Fibroblast of mammary gland (primary cell): ENCODE measurements at places on chromosomes 6 and 20.

DNA sequence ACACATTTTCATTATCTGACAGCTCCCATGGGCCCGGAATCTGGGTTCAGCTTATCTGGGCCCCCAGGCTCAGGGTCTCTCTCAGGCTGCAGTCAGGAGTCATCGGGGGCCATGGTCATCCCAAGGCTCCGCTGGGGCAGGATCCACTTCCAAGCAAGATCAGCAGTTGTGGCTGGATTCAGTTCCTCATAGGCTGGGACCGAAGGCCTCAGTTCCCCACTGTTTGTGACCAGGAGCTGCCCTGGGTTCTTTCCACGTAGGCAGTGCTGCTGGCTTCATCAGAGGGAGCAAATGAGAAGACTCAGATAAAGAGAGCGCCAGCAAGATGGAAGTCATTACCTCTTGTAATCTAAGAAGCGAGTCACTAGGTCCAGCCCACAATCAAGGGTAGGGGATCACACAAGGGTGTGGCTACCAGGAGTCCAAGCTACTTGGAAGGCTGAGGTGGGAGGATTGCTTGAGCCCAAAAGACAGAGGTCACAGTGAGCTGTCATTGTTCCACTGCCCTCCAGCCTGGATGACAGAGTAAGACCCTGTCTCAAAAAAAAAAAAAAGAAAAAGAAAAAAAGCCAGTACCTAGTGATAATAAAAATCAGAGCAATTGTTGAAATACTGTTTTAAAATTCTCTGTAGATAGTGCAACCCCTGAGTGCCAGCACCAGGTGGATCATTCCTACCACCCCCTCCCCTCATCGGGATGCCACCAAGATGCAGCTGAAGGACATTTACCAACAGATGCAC, 162.7 kb downstream of the NFATC2 start:
- peak; percentile 38 for DNase-seq

DNA sequence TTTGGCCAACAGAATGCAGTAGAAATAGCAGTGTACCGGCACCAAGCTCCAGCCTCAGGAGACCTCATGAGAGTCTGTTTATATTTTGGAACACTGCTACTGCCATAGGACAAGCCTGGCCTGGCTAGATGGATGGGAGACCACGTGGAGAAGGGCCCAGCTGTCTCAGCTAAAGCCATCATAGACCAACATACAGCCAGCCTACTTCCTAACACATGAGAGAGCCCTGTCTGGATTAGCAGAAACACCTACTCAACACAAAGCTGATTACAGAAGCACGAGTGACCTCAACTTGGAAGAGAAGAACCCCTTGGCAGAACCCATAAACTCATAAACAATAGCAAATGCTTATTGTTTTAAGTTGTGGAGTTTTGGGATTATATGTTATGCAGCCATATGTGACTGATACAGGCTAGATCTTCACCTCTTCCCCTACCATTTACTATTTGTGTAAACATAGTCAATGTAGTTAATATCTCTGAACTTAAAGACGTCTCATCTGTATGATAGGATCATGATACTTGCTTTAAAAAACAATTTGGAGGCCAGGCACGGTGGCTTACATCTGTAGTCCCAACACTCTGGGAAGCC, 199.4 kb upstream of the ZNF217 start:
- no peak for DNase-seq

- DNase-seq, result no peak
Measured at GRCh38 chr20:57680131-57680716, 29.6 kb downstream of the PMEPA1 start.

GRCh38 chr6:14450133-14450504, 332.5 kb downstream of the CD83 start:
- DNase-seq, result no peak

DNA sequence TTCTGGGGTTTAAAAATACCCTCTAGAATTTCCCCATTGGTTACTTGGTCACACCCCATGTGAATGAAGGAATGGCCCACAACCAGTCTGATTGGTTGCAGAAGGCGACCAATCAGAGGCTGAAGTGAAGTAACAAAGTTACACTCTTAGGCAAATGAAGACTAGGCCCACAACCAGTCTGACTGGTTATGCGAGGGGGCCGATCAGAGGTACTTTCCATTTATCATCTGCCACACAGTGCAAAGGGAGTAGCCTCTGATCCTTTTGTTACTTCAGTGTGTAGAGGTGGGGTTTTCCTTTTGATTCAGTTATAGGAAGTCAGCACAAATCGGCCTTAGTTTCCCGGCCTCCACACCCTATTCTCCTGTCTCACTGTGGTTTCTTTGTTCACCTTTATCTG, 61.2 kb upstream of the SGK1 start:
- DNase-seq, result no peak
